ENCODE measurements at places on chromosomes 7 and 10.

- DNase-seq = no peak
These were observed 303.9 kb upstream of the NRG3 start for GRCh38 chr10:81570878-81571794.

DNA sequence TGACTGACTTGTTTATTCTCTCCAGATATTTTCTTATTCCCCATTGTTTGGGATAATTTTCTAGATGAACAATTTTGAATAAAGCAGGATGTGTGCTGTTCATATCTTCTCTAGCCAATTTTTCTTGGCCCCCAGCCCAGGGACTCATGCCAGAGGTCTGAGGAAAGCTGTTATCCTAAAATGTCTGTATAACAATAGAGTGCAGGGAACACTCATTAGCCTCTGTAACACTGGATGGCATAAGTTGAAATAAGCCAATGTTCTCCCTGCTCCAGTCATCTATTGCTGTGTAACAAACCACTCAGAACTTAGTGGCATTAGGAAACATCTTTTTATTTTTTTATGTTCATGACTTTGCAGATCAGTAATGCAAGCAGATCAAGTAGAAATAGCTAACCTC lies 121.7 kb upstream of the TRIM24 start:
- DNase-seq = no peak

DNA sequence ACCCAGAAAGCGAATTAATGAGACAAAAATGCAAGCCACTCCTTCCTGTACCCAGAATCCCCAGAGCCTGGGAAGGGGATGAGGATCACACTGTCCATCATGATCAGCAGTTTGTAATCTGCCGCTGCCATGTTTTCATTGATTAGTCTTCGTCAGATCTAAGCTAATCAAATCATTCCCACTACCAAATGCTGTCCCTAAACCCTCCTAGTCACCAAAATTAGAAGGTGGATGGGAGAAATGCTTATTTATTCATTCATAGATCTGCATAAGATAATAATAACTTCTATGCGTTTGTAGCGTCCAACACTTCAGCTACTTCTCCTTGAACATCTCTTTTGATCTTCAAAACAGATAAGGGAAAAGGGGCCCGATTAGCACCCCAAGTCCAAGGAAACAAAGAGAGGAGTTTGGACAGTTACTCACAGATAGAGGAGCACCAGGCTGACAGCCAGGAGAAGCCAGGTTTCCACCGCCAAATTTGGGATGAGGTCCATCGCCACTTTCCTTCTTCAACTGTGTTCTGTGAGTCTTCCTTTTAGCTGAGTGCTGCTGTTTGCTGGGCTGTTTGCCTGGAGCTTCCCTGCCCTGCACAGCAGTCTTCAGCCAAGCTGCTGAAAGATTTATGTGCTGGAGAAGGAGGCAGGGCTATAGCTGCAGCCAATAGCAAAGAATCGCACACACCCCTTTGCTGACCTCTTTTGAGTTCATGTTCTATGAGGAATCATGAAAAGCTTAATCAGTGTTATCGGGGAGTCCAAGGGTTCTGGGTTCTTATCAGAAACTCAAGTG lies at the start of gene CYP3A5:
CYP3A5 (minus strand) TSS at position 597 of the 792 bp plus-strand sequence; CDS start at position 497, 100 bp downstream.
- no peak for DNase-seq

DNA sequence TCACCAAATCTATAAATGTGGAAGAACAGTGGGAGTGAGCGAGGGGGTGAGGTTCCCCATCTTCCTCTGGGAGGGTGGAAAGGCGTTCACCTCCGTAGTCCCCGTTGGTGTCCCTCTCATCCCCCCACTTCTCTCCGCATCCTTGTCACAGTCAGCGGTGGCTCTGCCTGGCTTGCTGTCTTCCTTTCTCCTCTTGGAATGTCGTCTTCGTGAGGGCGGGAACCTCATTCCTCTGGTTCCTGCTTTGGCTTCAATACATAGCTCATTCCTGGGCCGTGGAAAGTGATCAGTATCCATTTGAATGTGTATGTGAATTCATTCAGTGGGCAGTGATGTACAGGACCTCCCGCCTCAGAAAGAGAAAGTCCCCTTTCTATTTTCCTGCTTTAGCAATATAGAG lies 289.4 kb downstream of the CAMK1D start:
- no peak for DNase-seq

DNA sequence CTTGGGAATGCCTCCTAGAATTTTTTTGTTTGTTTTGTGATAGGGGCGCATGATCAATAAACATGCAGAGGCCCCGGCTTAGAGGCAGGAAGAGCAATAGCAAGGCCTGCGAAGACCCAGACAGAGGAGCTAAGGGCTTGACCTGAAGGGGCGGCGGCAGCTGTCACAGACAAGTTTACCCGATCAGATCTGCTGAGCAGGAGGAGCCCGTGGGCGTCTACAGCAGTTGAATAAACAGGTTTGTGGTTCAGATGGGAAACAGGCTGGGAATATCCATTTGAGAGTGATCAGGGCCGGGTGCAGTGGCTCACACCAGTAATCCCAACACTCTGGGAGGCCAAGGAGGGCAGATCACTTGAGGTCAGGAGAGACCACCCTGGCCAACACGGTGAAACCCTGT lies 126.0 kb upstream of the CALN1 start:
- no peak for DNase-seq

DNA sequence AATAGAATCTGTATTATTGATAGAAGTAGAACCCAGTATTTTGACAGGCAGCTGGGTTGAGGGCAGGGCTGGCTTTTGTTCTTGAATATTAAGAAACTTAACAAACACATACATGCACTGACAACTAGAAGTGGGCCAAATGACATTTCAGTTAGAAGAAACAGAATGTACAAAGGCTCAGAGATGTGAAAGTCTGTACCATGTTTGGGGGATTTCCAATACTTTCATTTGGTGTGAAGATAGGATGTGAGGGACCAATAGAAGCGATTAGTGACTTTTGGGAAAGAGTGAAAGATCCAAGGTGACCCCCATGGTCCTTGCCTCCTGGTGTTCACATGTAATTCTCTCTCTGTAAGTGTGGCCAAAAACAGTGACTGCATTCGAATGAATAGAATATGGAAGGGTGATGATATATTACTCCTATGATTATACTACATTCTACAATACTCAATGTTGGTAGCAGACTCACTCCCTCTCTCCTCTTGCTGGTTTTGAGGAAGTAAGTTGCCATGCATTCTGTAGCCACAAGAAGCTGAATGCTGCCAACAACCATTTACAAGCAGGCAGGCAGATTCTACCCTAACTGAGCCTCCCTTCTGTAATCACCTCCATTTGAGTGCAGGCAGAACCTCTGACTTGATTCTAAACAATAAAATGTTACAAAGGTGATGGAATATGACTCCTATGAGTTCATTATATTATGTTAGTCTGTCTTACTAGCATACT lies 151.4 kb downstream of the TMEM168 start:
- no peak for DNase-seq

DNA sequence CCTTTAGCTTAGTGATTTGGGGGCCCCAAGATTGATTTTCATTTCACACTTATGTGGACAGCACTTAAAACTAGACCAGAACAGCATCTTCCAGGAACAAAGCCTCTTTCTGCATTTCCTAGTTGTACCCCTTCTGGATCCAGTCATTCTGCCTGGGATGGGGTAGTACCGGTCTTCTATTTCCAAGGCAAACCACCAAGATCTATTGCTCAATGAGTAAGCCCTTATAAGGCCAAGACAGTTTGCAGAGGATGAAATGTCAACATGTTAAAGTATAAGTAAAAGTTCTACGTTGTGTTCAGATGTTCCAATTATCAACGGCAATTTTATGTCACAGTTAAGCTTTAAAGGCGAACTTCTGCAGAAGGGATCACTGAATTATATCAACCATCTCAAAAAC lies 106.9 kb upstream of the ZNF746 start:
- DNase-seq = no peak

GRCh38 chr7:53325061-53325460 lies 289.6 kb downstream of the POM121L12 start:
- no peak for DNase-seq

Measured in T1000 (cell line).